Stimulated activated naive CD8-positive, alpha-beta T cell treated with anti-CD3 and anti-CD28 coated beads, Interleukin-15, Interleukin-2, amounts not matched to agents 100 U/mL and 50 U/mL, for 24 hours (primary cell): ENCODE measurements at places on chromosomes 12 and 14.

- no peak for DNase-seq
These were observed 172.9 kb downstream of the CACNA1C start for GRCh38 chr12:2225696-2226095.

DNA sequence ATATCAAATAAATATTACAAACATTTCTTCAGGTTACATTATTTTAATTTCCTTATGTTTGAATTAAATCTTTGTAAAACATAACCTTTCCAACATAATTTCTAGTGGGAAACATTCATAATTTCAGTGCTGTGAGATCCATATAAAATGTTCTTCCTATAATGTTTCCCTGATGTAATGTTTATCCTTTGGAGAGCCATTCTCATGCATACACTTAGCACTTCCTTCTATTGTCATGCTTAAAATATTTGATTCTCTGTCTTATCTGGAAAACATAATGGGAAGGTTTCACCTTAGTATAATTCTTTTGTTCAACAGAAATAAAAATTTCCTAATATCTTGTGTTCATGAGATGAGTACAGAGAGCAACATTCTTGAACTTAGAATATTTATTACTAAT lies 472.5 kb downstream of the ADAMTS20 start:
- no peak for DNase-seq

- no peak for DNase-seq
These were observed 7.5 kb downstream of the NUBPL start for GRCh38 chr14:31568671-31569070.

DNA sequence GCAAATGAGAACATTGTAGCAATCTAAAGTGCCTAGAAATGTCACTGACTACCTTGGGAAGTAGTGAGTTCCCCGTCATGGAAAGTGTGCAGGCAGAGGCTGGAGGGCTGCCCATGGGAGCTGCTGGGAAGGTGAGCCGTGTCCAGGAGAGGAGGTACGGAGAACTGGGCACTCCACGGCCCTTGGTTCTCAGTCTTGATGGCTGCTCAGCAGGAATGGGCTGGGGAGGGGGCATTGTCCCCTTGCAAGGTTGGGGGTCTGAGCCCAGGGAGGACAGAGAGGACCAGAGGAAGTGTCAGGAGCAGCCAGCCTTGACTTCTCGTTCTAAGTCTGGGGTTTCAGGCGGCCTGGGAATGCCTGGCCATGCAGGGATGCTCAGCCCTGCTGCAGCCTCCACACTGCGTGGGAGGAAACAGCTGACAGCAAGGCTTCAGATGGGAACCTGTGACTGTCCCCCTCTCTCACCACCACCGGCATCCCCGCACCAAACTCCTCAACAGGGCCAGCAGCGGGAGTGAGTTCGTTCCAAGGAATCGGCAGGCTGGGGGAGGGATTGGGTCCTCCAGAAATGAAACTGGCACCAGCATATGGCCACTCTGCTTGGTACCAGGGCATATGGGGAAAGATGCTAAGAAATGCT lies 140.2 kb downstream of the BCL11B start:
- no peak for DNase-seq

GRCh38 chr14:83425706-83426105 lies 1892.1 kb upstream of the SEL1L start:
- DNase-seq, result no peak

DNA sequence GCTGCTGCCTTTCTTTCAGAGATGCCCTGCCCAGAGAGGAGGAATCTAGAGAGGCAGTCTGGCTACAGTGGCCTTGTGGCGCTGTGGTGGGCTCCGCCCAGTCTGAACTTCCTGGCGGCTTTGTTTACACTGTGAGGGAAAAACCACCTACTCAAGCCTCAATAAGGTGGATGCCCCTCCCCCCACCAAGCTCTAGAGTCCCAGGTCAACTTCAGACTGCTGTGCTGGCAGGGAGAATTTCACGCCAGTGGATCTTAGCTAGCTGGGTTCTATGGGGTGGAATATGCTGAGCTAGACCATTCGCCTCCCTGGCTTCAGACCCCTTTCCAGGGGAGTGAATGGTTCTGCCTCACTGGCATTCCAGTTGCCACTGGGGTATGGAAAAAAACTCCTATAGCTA lies 25.6 kb downstream of the SPATA7 start:
- DNase-seq, result no peak
